Fibroblast of skin of scalp (primary cell): ENCODE measurements at places on chromosomes 12 and 14.

DNA sequence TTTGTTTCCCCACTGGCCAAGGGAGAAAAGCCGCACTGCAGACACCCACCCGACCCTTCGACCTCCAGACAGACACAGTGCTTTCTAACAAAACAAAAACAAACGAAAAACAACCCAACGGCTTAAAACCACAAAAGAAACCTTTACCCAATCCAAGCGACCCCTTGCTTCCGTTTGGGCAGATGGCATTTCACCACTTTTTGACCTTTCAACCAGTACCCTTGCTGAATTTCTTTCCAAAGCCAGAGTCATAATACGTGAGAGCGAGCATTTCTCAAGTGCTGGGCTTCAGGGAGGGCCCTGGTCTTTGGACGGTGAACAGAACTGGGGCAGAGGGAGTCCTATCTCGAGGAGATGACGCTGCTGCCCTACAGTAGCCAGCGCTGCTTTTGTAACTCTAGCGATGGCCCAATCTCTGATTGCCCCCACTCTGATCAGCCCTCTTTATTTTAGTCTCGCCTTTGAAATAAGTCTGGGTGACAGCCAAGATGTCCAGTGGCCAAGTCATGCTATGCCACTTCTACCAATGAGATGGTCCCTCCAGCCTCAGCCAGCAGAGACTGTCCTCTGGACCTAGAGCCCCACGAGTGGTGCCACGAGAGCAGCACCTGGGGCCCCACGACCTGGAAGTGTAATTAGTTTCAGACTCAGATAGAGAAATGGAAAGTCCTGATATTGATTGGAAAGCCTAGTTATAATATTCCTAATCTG is 21.9 kb upstream of the ADIPOR2 start:
- DNase-seq, result no peak

DNA sequence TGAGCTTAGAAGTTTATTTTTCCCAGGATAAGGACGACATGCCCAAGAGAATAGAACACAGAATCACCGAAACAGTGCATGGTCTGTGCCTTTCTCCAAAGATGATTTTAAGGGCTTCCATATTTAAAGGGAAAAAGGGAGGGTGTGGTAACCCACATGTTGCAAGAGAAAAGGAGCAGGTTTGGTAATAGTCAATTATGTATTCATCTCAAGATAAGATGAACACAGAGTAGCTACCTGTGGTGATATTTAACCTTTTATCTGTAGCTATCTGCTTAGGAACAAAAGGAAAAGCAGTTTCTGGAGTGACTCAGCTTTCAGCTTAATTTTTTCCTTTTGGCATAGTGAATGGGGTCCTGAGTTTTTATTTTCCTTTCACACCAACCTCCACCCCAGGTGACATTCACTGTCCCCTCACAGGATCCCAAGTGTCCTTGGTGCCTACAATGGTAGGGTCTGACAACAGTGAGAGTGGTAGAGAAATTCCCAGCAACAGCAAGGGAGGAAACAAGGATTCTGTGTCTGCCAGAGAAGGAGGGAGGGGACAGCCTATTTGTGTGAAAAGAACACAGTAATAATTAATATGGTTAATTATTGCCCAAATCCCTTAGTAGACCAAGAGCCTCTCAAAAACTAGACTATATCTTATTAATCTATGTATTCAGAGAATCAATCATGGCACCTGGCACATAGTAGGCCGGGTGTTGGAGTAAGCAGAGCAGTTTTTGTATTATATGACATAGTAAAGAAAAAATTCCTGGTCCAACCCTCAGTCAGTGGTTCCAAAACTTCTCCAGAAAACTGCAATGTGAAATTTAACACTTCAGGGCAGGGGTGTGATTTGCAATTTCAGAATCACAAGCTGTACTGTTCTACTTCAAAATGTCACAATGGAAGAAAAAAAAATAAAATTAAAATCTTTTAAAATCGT is 154.5 kb downstream of the PHLDA1 start:
- no peak for DNase-seq

DNA sequence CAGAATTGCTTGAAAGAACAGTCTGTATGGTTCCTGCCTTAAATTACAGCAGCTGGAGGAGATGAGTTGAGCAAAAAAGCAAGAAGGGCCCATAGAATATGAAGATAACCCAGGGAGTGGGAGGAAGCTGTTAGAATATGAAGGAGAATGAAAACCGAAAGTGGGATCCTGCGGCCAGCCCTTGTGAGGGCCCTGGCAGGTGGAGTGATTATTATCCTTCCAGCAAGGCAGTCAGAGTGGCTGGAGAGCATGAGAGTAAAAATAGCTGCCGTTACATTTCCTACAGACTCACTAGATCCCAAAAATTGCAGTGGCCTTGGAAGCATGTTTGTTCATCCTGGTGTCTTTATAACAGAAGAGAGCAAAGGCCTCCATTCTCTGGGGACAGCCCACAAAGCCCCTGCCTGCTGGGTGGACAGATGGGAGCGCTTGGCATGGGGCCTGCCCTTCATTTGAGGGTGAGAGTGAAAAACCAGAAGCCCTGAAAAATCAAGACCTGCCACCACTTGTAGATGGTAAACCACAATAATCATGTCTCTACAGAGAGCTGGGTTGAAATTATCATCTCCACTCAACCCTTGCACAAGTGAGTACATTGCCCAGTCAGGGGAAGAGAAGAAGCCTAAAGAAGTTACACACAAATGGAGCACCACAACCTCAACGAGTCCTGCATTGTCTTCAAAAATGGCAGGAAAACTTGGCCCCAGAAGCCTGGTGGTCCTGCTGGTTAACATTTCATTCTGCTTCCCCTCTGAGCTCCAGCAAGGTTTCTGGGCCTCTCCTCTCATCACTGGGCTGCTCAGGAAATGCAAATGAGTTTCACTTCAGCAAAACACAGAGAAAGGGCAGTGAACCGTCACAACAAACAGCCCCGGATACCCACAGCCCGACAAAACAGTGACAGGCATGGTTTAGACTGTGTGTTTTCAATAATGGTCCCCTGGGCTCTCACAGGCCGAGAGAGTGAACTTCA is 20.5 kb downstream of the ZDHHC22 start:
- no peak for DNase-seq

DNA sequence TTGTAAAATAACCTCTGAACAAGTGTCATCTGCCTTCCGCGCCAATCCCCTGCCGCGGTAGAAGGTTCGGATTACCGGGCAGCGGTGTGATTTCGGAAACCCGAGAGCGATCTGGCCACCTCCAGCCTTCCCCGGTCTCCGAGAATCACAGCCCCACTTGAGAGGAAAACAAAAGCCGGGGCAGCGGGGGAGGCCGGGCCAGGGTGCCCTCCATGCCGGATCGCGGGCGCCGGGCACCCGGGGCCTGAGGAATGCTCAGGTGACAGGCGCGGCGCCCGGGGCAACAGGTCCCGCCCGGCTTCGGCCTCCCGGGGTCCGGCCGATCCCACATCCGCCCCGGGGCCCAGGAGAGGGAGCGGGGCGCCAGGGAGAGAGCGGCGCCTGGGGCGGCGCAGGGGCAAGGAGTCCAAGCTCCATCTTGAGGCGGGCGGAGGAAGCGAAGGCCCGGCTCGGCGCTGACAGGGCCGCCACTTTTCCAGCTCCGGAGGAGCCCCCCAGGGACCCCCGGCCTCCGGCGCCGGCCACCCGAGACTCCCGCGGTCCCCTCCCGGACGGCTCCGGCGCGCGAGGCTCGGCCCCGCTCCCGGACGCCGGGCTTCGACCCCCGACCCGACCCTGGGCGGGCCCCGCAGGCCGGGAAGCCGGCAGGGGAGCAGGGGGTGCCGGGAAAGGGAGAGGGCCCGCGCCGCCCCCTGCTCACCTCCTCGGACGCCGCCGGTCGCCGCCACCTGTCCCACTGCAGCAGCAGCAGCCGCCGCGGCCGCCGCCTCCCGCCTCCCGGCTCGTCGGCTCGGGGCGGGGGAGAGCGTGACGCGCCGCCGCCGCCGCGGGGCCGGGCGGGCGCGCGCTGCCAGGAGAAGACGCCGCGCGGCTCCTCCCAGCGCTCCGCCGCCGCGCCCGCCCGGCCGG is at the start of gene CLIP1:
Gene CLIP1, minus strand, starts transcription at position 849 of the 909 bp plus-strand sequence. CDS start 42,217 bp downstream, outside the sequence.
- peak; percentile 82 for DNase-seq

GRCh38 chr14:105138021-105138541 is 30.5 kb downstream of the JAG2 start:
- DNase-seq, result no peak

DNA sequence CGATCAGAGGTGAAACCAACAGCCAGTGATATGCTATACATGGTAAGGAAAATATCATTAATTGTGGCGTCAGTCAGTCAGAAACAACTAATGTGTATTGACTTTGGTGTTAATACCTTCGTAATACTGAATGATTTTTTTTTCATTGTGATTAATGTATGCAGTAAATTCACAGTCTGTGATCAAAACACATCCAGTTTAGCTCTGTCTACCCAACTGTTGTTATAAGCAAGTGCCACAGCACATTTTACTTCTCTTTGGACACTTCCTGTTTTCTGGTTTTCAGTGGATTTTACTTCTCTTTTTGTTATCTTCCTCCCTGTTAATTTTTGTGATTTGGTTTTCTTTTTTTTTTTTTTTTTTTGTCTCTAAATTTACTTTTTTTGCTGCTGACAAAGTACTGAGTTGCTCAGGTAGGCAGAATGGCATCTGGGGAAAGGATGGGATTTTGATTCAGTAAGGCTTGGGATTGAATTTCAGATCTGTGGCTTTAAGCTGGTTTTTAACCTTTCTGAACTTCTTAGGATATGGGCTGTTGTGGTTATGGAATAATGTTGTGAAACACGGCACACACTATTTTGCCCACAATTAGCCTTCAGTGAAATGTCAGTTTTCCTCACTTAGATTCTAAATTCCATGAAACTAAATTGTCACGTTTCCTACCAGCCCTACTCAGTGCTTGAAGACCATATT is 604 bp downstream of the GLIPR1 start:
- DNase-seq, result no peak

DNA sequence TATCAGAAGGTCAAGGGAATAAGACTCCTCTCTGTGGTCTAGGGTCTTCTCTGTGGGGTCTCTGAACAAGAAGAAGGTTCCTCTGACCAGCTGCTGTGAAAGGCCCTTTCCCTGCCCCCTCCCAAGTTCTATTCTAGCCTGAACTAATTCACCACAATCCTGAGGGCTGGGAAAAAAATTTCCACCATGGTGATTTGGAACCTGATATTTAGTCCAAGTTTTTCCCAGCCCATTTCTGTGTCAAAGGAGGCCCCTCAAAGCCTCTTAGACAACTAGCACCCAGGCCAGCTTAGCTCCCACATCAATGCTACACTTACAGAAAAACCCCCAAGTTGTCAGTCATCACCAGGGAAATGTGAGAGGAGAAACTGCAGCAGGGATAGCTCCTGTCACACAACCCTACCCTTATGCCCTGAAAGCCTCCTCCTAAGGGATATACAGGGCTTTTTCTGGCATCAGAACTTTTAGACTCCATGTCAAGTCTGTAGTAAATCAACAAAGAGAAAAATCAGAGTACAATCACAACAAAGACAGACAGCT is 4.5 kb downstream of the FMNL3 start:
- DNase-seq, result no peak
